ENCODE measurements at places on chromosomes 7 and 10.

GRCh38 chr7:71517940-71518699 is 386.2 kb downstream of the GALNT17 start:
- DNase-seq: no peak

DNA sequence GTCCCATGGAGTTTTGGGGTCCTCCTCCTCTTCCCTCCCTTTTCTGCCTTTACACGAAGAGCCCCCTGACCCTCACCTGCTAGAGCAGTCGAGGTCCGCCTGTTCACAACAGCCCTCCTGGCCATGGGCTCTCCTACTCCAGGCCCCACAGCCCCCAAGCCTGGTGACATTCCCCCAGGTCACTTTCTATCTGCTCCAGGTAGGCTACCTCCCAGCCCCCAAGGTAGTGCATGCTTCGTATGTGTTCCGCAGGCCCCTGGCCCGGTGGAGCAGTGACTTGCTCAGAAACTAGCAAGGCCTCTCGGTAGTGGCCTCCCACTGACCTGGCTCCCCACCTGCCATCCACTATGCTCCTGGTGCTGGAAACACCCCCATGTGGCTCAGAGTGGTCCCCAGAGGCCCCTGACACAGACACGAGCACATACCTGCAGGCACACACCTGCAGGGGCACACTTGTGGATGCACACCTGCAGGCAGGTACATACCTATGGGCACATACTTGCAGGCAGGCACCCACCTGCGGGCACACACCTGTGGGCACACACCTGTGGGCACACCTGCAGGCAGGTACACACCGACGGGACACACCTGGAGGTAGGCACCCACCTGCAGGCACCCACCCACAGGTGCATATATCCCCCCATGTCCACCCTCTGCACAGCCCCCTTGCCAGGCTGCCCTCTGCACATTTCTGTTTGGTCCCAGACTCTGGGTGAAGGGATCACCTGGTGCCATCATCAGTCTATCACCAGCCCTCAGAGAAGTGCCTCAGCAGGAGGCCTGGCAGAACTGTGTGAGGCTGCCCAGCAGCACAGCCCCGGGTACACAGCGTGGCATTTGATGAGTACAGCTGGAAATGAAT is 322.5 kb downstream of the PTPRN2 start:
- DNase-seq: no peak

DNA sequence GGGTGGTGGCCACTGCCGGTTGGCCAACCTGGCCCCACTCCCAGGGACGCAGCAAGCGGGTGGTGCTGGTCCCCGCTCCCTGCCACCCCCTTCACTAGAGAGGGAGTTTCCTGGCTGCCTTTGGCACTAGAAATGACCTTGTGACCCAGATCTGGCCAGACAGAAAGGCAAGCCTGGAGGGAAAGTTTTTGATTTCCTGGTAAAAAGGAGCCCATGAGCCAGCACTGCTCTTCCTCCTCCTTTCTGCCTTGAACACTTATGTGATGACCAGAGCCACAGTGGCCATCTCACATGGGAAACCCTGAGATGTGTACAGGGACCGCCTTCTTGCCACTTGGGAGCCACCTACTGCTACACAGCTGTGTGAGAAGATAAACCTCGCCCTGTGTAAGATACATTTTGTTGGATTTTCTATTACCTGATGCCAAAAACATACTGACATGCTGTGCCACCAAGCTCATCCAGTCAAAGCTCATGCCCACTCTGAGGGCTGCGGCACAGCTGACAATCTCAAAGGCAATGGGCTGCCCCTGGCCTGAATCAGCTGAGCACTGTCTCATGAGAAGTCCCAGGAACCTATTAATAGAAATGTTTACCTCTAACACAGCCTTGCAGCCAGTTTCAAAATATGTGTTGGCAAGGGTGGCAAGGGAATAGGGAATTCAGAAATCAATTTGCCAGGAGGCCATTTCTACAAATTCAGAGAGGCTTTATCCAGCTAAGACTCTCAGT is 94.0 kb downstream of the CYTH3 start:
- DNase-seq: no peak

DNA sequence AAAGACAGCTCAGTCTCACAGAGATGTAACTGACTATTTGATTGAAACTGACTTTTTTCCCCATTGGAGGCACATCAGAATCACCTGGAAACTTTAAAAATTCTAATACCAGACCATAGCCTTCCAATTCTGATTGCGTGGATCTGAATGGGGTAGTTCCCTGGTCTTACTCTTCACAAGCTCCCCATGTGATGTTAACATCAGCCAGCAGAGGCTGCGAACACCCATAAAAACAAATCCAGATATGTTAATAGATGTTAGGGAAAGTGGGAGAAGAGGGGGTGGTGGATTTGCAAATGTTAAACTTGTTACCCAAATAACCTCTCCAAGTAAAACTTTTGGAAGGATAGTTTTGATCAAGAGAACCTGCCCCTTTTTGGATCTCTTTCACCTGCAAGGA is 1133.4 kb downstream of the CNTNAP2 start:
- no peak for DNase-seq

GRCh38 chr7:24010495-24010894 is 273.5 kb upstream of the NPY start:
- no peak for DNase-seq

DNA sequence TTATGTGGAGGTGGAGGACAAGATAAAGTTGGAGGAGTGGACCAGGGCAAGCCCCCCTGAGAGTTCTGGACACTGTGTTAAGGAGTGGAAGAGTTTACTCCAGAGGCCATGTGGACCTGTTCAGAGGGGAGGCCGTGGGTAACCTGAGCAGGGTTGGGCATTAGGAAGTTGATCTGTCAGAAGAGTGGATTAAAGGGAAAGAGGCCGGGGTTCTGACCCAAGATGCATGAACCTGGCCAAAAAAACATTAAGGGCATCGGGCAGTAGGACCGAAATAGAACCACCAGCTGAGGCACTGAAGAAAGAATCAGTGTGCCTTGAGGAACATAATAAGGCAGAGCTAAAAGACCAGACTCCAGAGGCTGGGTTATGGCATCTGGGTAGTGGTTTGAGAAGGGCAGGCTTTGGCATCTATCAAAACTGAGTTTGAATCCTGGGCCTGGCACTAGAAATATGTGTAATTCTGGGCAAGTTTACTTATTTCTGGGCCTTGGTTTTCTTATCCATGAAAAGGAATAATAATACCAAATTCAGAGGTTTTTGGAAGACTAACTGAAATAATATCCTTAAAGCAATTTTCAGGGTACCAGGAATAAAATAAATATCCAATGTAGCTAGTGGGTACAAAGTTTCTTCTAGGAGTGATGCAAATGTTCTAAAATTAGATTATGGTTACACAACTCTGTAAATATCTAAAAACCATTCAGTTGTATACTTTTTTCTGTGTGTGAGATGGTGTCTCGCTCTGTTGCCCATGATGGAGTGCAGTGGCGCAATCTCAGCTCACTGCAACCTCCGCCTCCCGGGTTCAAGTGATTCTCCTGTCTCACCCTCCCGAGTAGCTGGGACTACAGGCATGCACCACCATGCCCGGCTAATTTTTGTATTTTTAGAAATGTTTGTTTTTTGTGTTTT is 10.9 kb upstream of the FRAT1 start:
- no peak for DNase-seq

DNA sequence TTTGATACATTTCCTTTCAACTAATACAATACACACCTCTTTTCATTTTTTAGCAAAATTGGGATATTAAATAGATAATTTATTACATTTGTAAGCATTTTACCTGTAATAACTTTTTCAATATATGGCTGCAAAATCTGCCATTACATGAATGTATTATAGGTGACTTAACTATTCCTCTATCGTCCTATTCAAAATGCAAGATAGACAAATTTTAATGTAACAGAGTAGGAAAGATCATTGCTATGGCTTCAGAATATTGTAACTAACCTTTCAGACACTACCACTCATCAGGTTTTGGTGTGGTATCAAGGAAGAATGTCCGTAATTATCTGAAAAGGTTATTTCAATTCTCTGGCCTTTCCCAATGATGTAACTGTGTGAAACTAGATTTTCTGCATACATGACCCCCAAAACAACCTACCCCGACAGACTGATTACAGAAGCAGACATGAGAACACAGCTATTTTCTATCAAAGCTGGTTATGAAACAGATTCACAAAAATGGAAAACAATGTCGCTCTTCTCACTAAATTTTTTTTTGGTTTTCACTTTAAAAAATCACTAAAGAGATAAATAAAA is 211.2 kb downstream of the FAM107B start:
- no peak for DNase-seq

GRCh38 chr10:124392626-124393342 is 25.9 kb downstream of the OAT start:
- no peak for DNase-seq

DNA sequence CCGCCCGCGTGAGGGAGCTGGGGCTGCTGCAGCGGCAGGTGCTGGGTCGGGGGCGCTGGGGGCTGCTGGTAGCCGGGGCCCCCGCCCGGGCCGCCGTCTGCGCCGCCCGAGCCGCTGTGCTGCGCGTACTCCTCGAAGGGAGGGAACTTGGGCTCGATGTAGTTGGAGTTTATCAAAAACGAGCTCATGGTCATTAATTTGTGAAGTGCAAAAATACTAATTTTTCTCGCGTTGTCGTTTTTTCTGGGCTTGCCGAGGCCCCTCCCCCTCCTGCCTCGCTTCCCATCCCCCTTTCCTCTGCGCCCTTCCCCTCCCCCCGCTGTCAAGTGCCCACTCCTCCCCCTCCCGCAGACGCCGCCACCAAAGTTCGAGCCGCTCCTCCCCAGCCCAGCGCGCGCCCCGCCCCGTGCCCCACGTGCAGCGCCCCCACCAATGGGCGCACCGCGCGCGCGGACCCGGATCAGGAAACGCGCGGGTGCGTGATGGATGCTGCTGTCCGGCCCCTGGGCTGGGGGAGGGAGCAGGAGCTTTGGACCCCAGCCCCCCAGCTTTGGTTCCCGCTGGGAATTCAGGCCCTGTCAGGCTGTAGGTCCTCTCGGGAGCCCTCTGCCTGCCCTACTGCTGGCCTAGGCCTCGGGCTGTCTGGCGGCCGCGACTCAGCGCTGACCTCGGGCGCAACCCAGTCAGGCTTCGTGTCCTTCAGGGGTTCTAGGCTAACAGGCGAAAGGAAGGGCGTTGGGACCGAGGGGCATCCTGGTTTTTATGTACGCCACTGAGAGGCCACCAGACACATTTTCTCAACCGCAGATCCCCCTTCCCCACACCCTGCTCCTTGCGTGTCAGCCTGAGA is at the start of gene HOXA4:
TSS of gene HOXA4 (minus strand) at position 218 of the 850 bp plus-strand sequence. CDS start at position 194, 24 bp downstream.
- DNase-seq: peak; percentile 57

DNA sequence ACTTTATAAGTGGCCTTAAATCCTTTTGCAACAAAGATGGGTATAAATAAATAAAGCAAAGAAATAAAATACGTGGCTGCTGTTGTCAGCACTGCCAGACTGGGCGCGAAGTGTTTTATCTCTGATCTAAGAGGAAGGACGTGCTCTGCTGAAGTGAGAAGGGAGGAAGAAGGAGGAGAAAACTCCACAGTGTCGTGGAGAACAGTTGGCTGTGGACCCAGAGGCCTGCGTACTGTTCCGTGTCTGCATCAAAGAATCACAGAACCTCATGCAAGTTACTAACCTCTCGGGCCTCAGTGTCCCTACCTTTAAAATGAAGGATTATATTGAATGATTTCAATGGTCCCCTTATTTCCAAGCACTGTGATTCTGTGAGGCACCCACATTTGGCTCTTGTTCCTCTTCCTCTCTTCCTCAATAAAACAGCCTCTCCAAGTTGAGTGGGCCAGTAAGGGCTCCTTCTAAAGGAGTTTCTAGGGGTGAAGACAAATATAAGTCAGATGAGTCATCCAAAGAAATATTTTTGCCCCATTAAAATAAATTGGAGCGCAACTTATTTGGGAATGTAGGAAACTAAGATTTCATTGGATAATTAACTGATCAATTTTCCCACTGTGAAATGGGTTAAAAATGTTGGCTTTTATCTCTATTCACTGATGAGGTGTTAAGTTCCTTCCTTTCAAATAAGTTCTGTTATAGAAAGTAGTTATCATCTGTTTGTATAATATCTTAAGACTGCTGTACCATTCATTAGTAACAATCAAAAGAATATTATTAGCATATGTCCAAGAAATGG is 126.9 kb upstream of the EFCAB10 start:
- no peak for DNase-seq

GRCh38 chr7:133977409-133978274 is 149.5 kb upstream of the LRGUK start:
- no peak for DNase-seq

DNA sequence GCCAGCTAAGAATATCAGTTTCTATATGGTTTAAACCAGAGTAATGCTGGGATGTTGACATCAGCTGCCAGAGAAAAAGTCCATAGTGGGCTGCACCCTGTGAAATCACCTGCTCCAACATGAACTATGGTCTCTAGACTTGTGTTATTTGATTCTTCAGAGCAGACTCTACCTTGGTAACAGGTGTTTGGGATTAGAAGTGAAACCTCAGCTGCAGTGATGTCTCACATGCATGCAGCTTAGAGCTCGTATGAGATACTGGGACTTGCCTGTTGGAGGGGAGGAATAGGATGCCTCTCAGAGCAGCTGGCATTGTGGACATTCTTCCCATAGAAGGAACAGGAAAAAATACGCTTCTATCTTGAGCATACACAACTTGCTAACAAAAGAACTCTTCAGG is 287.1 kb upstream of the CSTF2T start:
- no peak for DNase-seq

DNA sequence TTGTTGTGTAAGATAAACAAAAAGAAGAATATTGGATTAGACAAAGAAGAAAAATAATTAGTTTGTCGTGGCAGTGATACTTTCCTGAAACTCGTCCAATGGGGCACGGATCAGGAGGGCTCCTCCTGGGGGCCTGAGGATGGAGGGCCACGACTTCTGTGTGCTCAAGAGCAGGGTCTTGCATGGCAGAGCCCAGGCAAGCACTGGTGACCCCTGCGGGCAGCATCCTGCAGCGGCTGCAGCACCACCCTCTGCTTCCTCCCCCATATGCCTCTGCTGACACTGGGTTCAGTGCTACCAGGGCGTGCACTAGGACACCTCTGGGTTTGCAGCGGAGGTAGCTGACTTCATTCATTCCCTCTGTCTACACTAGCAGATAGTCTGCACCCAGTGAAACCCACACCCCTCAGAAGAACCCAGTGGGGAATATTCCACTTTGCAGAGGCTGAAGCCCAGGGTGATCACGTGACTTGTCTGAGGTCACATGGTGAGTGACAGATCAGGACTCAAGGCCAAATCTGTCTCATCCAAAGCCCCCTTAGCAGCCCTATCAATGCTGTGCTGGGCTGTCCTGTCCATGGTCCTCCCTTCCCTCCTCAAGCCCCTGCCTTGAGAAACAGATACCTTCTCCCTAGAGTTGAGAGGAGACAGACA is 375.5 kb downstream of the TCERG1L start:
- no peak for DNase-seq

DNA sequence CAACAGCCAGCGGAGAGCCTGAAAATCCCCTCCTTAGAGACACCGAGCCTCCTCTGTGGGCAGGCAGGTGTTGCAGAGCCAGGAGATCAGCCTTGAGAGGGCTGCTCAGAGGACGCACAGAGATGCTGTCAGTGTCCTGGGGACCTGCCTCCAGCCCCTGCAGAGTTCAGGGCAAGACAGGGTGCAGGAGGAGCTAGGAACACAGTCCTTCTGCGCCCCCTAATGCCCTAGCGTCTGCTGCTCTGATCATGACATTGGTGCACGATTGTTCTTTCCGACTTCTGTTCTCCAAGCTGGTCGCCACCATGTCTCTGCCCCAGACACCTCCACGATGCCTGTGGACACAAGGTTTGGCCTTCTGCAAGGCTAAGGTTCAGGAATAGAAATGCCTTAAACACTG is 613.7 kb upstream of the MKI67 start:
- DNase-seq: no peak
